ENCODE measurements at places on chromosomes 7 and 10.

DNA sequence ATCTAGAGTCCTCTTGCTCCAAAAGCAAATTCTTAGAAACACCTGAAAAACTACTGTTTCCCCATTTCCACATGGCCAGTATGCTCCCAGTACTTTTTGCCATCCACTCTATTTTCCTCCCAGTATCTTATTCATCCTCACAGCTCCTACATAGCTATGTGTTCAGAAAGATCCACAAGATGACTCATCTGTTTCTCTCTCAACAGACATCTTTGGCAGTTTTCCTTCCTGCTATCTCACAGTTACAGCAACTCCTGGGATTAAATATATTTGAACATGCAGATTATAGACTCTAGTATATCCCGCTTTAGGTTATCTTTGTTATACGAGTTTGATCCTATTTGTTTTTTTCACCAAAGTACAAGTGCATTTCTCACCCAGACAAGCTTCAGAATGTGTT lies 675.6 kb upstream of the POT1 start:
- no peak for DNase-seq

DNA sequence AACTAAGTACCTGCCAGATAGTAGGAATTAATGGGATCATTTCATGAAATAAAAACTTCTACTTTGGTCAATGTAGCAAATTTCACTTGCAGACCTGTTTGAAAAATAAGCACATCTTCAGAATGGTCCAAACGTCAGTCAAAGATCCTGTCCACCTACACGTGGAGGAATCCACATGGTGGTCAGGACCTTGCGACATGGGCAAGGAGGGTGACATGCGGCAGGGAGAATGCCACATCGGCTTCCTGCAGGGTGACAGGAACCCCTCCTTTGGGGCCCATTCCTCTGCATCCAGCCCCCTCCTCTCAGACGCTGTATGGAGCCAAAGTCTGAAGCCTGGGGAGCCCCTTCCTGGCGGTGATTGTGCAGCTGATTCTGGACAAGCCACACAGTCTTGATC lies 95.5 kb upstream of the MGMT start:
- no peak for DNase-seq

- DNase-seq, result no peak
Observed at GRCh38 chr10:128178302-128178958, 52.2 kb upstream of the MKI67 start.

DNA sequence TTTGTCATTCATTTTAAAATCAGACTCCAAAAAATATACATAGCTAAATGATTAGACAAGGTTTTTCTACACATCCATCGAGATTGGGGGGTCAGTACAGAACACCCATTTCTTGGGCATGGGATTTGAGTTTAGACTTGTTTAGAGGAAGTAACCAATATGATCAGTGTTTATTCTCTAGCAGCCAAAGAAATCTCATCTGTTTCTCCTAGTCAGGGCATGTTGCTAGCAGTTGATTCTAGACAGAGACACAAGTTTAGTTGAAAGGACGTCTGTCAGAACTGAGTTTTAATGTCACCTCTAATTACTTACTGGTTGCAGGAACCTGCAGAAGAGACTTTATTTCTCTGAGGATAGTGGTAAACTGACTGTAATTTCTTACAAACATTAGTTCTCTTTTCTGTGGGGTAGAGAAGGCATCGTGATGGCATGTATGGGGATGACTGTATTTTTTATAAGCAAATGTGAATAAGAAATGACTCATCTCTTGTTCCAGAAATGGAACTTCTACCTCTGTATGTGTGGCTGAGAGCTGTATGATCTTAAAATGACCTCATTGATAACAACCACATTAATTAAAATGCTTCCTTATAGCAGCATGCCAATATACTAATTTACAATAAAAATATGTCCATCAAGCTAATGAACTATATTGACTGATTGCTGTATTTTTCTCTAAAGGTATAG lies 30.6 kb upstream of the RHOBTB1 start:
- DNase-seq, result no peak

GRCh38 chr10:67779465-67780203 lies 58.4 kb downstream of the DNAJC12 start:
- peak; percentile 47 for DNase-seq

GRCh38 chr10:24910574-24910973 lies 41.8 kb downstream of the PRTFDC1 start:
- no peak for DNase-seq

DNA sequence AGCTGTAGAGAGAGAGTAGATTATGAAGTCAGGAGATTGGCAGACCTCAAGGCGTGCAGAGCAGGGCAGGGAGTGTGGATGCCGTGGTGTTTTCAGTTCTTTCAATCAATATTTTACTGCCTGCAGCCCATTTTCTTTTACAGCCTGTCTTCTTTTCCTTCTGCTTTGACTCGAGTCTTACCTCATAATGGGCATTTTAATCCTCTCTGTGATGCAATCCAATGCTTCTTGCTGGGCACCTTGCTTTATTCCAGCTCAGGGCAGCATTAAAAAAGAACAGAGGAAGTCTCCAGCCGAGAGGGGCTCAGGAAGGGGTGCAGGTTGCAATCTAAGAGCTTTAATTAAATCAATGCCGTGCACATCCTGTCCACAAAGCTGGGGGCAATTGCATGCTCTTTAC lies 839.0 kb downstream of the LRMDA start:
- no peak for DNase-seq

GRCh38 chr10:86480571-86480970 lies 41.0 kb downstream of the WAPL start:
- DNase-seq, result no peak

- DNase-seq, result no peak
Observed at GRCh38 chr10:31975157-31975765, 46.6 kb upstream of the ARHGAP12 start.

DNA sequence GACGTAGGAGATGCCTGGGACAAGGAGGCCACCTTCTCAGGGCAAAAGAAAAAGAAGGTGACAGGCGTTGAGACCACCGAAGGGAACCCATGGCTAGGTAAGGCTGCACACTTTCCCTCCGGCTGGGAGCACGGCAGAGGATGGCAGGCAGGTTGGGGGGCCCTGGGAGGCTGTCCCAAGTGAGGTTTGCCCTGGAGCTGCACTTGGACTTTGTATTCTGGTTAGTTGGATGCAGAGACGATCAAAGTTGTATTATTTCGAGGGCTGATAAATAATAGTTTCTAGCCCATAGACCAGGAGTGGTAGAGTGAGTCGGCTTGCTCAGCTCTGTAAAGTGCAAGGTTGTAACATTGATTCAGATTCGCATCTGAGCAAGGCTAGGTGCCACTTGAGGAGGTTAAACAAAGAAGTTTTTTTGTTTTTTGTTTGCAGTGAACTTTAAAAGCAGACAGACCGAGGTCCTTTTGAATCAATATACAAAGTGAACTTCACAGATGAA lies 608 bp downstream of the ENTPD7 start:
- DNase-seq, result no peak

GRCh38 chr10:13457958-13458686 lies 70.7 kb downstream of the BEND7 start:
- DNase-seq, result no peak

DNA sequence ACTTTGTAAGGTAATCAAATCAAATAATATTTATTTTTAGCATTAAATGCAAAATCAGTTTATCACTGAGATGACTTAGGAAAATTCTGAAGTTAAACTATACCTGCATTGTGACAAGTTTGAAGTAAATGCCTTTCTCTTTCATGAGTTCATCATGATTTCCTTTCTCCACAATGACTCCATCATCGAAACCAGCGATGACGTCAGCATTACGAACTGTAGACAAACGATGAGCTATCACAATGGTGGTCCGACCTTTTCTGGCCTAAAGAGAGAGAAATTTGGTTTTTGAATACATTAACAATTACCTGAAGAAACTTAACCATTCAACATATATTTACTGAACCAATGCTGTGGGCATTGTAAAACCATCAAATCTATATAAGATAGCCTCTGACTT lies 54.9 kb downstream of the ABCB1 start:
- no peak for DNase-seq

DNA sequence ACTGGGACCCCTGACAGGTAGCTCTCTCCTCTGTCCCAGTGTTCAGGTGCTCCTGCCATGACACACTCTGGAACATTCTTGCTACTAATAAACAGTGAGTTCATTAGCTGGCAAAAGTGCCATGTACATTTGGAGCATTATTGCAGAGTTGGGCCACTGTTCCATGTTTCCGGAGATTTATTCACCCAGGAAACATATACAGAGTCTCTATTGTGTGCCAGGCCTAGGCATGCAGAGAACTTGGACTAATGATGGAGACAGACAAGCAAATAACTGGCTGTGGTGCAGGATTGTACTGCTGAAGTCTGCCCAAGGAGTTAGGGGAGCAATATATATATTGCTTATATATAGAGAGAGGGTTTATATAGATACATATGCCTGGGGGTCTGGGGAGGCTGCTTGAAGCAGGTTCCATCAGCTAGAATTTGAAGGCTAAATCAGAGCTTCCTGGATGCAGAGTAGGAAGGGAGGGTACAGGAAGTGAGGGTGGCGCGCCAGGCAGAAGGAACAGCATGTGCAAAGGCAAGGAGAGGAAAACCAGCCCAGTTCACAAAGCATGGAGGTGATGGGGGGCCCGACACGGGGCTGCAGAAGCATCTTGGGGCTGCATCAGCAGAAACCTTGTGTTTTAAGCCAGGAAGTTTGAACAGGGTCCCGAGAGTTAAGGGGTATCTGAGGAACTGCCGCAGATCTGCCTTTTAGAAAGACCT lies 22.7 kb upstream of the EEPD1 start:
- no peak for DNase-seq

GRCh38 chr7:20172736-20173334 lies 44.3 kb downstream of the MACC1 start:
- DNase-seq, result peak; percentile 49

GRCh38 chr10:97811958-97812357 lies 37.7 kb upstream of the GOLGA7B start:
- DNase-seq, result no peak

DNA sequence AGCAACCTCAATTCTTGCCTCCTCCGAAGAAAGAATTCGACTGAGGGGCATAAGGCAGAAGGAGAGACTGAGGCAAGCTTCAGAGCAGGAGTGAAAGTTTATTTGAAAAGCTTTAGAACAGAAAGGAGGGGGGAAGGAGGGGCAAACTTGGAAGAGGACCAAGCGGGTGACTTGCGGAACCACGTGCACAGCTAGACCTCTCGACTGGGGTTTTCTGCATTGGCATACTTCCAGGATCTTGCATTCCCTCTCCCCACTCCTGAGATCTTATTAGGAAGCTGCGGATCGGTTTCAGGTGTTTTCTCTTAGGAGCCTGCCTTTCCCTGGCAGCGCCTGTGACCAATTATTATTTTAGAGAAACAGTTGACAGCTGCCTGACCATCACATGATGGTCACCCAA lies 20.3 kb upstream of the CPXM2 start:
- peak; percentile 19 for DNase-seq

DNA sequence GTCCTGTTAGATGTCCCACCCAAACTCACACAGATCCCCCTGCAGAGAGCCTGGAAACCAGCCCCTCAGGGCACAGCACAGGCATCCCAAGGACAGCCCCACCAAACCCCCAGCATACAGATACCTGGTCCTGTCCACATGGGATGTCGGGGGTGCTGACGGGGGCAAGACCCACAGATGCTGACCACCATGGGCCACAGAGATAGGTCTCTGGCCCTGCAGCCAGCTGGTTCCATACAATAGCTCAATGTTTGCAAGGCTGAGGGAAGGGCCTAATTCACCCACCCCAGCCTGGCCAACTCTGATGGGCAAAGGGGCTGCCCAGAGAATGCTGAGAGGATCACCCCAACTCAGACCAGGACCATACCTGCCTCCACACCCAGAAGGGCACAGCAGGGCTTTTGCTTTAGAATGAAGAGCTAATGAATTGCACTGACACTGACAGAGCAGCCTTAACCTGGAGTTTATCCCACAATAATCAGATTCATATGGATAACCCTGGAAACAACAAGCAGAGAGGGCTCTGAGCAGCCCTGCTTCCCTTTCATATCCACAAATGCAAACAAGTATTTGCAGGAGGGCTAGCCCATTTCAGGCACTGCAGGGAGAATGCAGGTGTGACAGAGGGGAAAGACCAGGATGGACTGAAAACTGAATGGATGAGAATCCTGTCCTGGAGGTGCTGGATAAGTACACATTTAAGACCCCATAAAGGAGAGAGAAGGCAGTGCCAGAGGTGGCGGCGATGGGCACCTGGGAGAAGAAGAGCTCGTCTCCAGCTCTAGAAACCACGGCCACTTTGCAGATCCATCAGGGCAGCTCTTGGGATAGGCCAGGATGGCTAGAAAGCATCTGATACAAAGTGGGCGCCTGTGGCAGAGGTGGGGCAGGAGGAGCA lies 126.7 kb downstream of the TNS3 start:
- DNase-seq, result no peak

- no peak for DNase-seq
Observed at GRCh38 chr7:23594879-23595604, 2.1 kb upstream of the CCDC126 start.

DNA sequence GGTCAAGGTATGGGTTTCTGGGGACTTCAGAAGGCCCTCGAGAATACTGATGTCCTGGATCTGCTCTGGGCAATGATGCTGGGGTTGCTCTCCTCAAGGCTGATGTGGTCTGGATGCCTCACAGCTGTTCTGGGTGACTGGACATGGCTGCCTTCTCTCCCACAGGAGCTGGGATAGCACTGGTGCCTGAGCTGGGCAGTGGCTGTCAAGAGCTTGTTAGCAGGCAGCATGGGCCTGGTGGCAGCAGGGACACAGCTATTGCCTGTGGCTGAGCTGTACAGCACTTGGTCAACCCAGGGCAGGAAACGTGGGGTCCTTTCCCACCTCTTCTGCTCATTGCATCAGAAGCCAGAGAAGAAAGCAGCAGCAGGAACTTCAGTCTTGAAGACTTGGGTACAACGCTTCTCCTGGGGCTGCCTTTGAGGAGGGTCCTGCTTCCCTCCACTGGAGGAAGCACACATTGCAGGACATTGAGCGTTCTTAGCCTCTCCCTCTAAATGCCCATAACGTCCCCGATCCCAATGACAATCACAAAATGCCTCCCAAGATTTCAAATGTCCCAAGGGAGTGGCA lies 13.0 kb downstream of the ADCYAP1R1 start:
- no peak for DNase-seq

- no peak for DNase-seq
Observed at GRCh38 chr10:123865350-123865749, 26.3 kb downstream of the CPXM2 start.

DNA sequence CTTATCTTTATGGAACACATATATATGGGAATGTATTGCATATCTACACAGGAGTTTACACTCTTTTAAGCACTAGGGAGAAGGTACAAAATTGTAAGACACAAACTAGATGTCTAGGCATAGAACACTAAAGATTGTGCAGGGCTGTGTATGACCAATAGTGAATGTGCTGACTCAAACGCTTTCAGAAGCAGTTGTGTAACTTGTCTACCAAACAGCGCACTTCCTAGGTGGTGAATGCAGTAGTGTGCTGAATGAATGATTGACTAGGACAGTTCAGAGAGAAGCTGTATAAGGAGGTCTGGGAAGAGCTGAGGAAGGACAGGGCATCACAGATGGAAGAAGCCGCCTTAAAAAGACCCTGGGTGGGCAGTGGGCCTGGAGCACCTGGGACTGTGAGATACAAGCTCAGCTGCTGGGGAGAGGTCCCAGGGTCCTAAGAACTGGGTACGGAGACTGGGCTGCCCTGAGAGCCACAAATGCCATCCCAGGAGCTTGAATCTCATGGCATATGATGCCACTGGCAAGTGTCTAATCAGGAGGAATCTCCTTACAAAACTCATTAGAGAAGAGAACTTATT lies 14.2 kb downstream of the CLRN3 start:
- DNase-seq, result no peak

- no peak for DNase-seq
Observed at GRCh38 chr7:50735333-50735732, 47.4 kb downstream of the GRB10 start.

- DNase-seq, result no peak
Observed at GRCh38 chr10:52615756-52616394, 156.7 kb downstream of the MBL2 start.

GRCh38 chr10:35182631-35183510 lies 56.2 kb downstream of the CREM start:
- no peak for DNase-seq
